Activated CD8-positive, alpha-beta memory T cell treated with anti-CD3 and anti-CD28 coated beads for 4 hours (primary cell): ENCODE measurements at places on chromosomes 16 and 17.
A peak's percentile ranks its signal among the peaks of the same experiment; 100 is the strongest.

GRCh38 chr16:79618692-79619050 is 18.1 kb upstream of the MAF start:
- DNase-seq: no peak

DNA sequence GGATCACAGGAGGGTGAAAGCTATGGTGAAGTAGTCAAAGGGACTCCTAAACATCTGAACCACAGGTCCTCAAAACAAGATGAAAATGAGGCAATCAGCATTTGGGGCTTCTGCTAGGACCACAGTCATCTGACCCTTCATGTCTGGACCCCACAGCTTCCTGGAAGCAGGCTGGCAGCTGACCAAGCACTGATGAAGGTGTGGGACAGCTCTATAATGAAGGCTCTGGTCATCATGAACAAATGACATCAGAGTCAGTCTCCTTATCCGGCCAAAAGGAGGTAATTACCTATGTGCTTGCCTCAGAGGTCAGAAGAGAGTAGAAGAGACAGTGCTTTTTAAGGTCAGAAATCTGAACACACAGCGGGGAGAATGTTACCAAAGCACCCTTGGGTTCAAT is 101.2 kb upstream of the GNAO1 start:
- no peak for DNase-seq

DNA sequence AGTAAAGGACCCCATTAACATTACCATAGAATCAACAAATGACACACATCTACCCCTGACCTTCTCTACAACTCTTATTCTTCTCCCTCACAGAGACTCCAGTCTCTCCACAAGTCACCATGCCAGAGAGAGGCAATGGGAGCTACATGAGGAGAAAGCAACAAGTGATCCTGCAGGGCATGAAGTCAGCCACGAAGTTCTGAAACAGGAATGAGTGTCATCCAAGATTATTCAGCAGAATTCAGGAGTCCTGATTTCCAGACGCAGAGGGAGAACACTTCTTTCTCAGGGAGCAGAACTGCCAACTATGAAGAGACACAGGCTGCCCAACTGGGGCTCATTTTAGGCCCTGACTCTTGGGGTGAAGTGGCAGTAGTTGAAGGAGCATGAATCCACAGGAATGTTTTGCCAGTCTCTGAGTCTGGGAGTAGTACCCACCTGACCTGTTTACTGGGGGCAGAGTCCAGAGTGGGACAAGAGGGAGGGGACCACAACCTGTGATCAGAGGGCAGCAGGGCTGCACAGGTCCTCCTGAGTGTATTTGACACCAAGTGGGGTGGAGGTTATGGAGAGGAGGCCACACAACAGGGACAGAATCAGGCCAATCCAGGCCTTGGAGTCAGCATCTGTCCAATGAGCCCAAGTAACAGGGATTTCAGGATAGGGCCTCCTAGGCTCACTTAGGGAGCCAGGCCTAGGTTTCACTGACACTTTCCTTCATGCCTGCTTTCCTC is 2.4 kb upstream of the MTMR4 start:
- no peak for DNase-seq

GRCh38 chr16:49746545-49746944 is 109.4 kb downstream of the ZNF423 start:
- DNase-seq: no peak

DNA sequence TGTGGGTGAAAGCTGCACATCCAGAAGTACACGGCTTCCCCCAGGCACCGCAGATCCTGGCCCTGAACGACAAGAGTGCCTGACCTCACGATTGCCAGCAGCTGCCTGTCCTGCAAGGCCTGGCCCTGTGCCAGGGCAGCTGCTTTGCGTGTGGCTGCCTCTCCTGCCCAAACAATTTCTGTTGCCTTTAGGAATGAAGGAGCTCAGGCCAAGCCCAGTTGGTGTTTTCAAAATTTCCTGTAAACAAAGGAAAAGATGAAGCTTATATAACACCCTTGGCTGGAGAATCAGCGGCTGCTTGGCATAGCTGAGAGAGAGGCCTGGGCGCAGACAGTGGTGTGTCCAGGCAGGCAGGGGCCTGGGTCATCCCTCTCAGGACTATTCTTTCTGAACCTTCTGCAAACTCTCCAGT is 11.7 kb upstream of the SLC47A2 start:
- no peak for DNase-seq

DNA sequence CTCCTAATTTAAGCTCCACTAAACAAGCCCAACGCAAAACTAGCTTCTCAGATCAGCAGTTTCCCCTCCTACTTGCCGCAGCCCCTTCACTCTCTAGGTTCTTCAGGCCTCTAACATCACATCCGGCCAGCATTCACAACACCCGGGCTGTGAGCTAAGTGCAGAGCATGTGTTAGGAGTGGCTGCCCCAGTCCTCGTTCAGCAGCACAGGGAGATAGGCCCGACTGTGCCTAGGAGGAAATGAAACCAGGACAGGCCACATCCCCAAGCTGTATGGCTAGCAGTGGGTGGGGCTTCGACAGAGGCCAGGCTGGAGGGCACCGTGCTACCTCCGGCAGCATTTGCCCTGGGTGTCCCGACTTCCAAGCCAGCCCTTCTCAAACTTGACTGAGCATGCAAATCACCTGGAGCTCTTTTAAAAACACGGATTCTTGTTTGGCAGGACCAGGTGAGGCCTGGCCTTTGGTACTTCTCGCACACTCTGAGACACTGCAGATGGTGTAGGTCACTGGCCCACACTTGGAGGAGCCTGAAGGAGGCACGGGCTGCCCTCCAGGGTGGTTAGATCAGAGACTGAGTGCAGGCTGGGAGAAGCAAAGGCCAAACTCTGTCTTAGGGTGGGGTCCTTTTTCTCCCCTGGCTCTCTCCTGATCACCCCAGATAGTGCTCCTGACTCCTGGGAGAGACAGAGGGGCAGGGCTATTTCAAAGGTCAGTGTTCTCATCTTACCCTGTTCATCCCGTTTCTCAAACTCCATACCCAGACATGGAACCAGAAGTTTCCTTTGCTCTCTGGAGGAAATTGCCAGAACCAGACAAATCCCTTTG is 202.0 kb downstream of the C16orf78 start:
- no peak for DNase-seq

DNA sequence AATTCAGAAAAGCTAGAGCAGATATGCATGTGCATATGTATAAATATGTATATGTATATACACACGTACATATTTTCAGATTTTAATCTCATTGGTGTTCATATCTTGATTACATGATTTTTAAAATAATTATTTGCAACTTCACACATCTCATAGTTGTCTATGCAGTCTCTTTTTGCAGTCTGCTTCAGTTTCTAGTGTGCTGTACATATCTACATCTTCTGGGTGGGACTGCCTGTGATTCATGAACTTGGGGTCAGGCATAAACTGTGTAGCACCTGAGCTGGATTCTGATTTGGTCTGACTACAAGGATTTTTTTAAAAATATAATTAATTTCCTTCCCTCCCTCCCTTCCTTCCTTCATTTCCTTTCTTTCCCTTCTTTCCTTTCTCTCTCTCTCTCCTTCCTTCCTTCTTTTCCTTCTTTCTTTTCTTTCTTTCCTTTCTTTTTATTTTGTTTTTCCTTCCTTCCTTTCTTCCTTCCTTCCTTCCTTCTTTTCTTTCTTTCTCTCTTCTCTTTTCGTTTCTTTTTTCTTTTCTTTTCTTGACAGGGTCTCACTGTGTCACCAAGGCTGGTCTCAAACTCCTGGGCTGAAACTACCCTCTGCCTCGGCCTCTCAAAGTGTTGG is 96.5 kb downstream of the TANGO6 start:
- DNase-seq: no peak

- DNase-seq: no peak
These were observed 30.6 kb downstream of the XYLT1 start for GRCh38 chr16:17440131-17440530.

DNA sequence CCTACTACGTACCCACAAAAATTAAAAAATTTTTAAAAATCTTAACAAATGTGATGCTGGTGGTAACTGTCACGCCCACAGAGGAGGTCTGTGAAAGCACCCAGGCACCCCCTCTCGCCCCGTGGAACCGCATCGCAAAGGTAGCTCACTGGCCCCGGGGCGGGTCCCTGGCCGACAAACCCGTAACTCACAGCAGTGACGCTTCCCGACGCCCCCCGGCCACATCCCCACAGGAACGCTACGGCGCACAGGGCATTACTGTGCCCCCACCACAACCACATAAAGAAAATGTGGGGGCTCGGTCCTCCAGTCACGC is 366 bp downstream of the ANKS3 start:
- peak; percentile 5 for DNase-seq

DNA sequence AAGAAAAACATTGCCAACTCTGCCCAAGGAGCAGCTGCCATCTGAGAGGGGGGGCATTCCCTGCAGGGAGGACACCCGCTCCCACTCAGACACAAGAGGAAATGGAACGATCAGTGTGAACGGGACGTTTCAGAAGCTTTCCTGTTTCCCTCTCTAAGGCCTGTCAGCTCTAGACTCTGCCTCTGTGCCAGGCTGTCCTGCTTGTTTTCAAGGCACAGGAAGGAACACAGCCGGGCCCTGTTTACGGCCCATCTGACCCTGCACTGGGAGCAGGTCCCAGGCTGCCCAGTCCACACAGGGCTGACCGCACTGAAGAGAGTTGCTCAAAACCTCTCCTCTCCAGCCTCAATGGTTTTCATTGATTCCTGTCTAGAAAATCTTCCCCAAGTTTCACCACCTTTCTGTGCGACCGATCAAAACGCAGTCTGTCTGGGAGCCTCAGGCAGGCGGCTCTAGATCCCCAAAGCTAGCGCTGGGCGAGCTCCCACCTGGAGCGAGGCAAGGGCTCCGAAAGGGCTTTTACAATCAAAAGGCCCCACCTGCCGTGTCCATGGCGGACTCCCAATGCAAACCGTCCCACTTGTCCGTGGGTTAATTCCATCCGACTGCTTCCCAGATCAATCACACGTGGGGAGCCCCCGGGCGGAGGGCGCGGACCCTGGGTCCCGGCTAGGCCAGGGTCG is 1.5 kb downstream of the PIEZO1 start:
- no peak for DNase-seq

DNA sequence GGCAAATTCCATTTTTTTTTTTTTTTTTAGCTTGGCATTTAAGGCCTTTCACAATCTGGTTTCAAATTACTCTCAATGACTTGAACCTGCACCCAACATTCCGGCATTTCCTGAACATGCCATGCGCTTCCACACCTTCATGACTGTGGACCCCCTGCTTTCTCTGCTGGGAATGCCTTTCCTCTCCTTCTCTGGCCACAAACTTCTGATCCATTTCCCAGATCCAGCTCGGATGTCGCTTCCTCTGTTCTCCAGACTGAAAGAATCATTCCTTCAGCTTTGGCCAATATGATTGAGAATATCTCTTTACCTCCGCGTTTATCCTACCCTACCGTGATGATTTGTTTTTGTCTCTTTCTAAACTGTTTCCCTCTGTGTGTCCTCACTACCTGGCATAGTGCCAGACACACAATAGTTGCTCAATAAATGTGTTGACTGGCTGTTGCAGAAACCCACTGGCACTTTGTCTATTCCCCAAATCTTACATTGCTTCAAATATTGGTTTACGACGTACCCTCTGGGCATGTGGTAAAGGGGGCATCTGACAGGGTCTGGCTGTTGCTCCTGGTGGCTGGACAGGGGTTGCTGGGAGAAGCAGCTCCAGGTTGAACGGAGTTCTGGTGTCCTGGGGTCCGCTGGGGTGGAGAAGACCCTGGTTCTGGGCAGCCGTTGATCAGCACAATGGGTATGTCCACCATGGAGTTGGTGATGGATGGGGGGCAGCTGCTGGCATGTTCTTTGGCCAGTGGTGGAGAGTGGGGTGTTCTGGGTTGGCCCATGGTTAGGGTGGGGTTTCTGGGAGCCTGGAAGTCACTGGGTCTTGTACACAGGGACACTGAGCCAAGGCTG is 14.7 kb downstream of the TNS4 start:
- DNase-seq: no peak

GRCh38 chr17:48542698-48543106 is 2.2 kb downstream of the HOXB2 start:
- no peak for DNase-seq

- no peak for DNase-seq
These were observed 40.1 kb upstream of the MNT start for GRCh38 chr17:2440930-2441329.

DNA sequence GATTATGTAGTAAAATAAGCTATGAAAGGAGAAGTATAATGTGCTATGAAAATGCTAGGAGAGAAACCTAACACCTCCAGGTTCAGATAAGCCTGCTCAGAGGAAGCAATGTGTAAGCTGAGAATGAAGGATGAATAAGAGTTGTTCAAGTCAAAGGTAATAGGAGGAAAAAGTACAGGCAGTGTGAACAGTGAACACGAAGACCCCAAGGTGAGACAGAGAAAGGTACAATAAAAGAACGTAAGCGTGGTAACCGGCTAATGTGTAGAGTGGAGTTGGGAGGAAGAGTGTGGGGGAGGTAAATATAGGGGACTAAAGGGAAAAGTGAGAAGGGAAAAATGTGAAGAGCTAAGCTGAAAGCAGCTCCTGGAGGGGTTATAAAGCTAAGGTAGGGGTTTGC is 74.2 kb downstream of the TTC19 start:
- no peak for DNase-seq
